ENCODE measurements at places on chromosomes 12 and 14. TPM values are rescaled to one million over a fixed set of nuclear protein-coding genes. Genes with fewer than 3 reads are reported as not detected.

Gene TRPV4
- total RNA-seq = 0.27 TPM

Gene KLRD1
- 0.27 TPM for total RNA-seq

Gene FSCB
- 0.18 TPM for total RNA-seq

Gene GPR68
- total RNA-seq = 5.8 TPM

Gene TSPAN11
- 17.3 TPM for total RNA-seq

Gene RNASE7
- not detected for total RNA-seq

Gene LRRC10
- total RNA-seq = not detected

Gene KLRC1
- not detected for total RNA-seq

Gene BCL2L14
- total RNA-seq = not detected

Gene DIO2
- 0.64 TPM for total RNA-seq

Gene PTPN6
- total RNA-seq = 2.9 TPM

Gene OR6C2
- not detected for total RNA-seq

Gene KRT80
- total RNA-seq = not detected

Gene ZNF891
- 17.6 TPM for total RNA-seq

Data from cerebellum (tissue), 4 donors.